ENCODE measurements at places on chromosomes 7 and 10.

- DNase-seq: no peak
These were observed 144.0 kb upstream of the RET start for GRCh38 chr10:42932735-42933447.

GRCh38 chr10:73407495-73407894 is 6.4 kb downstream of the ANXA7 start:
- no peak for DNase-seq

GRCh38 chr10:98445200-98445812 is 1.4 kb downstream of the HPS1 start:
- no peak for DNase-seq

DNA sequence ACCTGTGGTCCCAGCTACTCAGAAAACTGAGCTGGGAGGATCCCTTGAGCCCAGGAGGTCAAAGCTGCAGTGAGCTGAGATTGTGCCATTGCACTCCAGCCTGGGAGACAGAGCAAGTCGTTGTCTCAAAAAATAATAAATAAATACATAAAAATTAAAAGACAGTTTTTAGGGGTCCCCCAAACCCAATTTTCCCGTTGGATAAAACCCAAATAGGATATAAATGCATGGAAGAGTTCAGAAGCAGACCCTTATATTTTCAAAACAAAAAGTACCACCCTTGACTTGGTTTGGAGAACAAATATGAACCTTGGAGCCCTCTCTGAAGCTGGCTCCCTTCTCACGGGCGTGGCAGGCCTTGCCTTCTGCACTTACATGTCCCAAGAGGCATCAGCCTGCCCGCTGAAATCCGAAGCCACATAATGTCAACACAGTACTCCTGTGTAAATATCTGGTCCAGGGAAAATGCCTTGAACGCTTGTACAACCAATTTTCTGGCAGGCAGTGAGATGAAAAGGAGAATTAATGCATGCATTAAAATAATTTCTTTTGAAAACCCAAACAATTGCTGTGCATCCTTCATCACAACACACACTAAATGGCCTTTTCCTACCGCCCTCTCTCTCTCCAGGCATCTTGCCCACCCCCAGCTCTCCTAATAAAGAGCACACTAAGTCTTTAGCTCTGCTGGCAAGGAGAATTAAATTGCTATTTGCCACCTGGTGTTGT is 46.4 kb upstream of the PARD3 start:
- DNase-seq: no peak

GRCh38 chr7:52273685-52274610 is 761.5 kb upstream of the POM121L12 start:
- DNase-seq: no peak

GRCh38 chr10:75098902-75099673 is 12.4 kb upstream of the SAMD8 start:
- DNase-seq: no peak

DNA sequence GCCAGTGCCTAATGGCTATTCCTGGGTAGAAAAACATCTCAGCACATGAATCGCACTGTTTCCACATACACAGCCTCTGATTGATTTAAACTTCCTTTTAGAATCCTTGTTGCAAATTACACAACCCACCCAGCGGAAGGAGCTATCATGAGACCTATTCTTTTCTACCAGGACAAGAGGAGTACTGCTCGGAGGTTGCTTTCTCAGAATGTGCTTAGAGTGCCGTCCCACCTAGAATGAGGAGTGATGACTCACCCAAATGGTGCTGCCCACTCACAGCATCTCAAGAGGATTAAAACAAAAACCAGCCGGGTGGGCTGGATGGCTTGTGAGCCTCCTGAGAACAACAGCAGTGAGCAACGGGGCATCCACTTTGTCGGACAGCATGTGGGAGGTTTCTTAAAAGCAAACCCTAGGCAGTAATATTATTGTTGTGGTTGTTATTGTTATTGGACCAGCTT is 128.9 kb downstream of the DGKI start:
- no peak for DNase-seq

DNA sequence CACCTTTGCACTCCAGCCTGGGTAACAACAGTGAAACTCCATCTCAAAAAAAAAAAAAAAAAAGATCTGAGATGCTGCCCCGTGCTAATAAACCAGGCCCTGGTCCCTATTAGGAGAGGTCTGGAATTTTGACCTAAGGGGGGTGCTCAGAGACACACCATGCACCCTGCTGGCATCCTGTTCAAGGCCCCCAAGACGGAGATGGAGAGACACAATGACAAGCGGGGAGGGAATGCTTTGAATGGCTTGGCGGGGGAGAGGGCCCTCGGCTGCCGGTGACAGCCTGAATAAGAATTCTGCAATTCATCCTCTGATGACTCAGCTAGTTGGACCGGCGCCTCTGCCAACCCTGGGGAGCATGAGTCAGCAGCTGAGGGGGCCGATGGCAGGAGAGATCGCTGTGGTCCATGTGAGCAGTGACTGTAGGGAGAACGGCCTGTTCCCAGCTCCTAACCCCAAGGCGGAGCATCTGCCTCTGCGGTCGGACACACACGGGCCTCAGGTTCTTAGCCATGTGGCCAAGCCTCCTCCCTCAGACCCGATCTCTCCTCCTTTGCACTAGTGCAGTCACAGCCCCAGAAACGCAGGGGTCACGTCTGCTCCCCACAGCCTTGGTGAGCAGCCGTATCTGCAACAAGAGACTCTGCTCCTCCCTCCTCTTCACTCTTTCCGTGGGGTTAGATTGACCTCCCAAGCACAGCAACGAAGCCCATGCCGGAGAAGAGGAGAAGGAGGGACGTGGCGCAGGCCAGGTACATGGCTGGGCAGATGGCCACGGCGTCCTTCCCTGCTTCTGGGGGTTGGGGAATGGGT is 14.9 kb downstream of the TRIM56 start:
- peak; percentile 87 for DNase-seq
